ENCODE measurements at places on chromosomes 2 and 18. TPM values are rescaled to one million over a fixed set of nuclear protein-coding genes. Genes with fewer than 3 reads are reported as not detected.

GRCh38 chr2:158459161-158460003, 2.6 kb downstream of the PKP4 start:
- no peak for ATAC-seq

DNA sequence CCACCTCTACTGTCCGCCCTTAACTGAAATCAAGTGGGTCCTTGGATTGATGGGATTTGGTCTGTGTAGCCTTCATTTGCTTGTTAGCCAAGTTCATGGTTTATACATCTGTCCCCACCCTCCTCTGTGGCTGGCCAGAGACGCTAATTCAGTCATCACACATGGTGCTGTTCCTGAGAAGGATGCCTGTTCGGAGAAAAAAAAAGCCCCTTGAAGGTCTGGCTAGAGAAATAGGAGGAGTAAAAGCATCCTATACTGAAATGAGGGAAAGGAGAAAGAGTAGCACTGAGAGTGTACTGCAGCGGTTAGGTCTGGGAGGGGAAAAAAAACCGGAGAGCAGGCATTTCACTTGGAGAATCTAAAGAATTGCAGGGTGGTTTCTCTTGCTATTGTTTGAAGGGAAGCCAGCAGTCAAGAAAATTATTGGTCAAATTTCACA, 180.6 kb upstream of the EPAS1 start:
- ATAC-seq = no peak

DNA sequence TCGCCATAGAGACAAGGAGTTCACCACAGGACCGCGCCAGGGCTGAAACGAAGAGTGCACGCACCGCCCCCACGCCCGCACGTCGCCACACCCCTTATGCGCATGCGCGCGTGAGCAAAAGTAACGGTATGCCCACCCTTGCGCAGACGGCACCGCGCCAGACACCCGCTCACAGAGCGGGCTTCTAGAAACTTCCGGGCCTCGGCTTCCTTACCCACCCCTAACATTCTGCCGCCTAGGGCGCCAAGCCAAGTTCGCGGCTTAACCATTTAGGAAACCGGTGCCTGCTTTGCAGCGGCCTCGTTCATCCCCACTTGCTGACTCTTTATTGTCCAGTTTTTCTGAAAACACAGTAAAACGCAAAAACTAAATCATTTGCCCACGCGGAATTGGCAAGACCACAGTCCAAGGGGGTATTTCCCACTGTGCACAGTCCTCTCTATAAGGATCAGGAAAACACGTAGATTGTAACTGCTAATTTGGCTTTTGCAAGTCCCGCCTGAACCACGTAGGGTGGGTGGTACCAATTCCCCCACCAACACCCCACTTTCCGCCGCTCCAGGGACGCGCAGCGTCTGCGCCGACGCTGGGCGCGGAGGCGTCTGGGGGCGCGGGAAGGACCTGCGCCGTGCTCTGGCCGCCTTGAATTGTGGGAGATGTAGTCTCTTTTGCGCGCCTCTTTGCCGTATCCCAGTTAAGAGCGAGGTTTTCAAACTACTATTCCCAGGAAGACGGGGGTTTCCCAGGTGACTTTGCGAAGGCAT, at the start of the genes FBXO15 and TIMM21:
Gene FBXO15 (minus strand): TSS at position 56 of the 764 bp plus-strand sequence. CDS start 49 bp downstream, at position 7.
Gene TIMM21 (plus strand): TSS at position 745 of the 764 bp plus-strand sequence. CDS start 286 bp downstream, outside the sequence.
- peak; percentile 90 for ATAC-seq

DNA sequence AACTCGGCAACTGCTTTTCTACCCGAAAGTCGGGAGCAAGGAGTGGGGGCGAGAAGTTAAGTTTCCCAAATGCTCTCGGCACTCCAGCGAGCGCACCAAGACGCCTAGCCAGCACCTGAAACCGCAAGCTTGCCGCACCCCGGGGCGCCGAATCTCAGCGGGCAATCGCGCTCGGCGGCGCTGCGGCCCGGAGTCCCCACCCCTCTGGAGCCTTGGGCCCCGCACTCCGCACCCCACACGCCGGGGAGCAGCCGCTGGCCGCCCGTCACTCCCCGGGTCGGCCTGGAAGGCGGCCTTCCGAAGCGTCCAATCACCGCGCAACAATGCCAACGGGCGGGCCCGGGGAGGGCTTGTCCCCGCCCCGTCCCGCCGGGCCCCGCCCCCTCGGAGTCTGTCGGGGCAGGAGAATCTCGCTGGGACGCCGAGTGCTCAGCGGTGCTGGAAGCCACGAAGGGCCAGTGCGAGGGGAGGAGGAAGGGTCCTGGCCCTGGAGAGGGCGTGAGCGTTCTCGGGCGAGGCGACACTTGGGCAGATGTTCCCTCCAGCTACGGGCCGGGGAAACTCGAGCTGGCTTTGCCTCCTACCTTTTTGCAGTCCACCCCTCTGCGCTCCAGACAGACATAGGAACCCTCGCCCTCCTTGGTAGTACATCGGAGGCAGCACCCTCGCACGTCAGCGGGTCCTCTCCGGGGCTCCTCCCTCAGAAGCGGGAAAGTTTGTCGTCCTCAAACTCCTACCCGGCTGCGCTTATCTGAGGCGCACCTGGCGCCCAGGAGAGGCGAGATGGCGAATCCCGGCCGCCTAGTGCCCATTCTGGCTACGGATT, 1.1 kb upstream of the ZBTB7C start:
- ATAC-seq = peak; percentile 89

GRCh38 chr18:31684279-31685096, at the start of gene B4GALT6:
TSS of gene B4GALT6 (minus strand) at chr18:31684581. CDS start at chr18:31684426, 155 bp downstream.
- peak; percentile 51 for ATAC-seq

DNA sequence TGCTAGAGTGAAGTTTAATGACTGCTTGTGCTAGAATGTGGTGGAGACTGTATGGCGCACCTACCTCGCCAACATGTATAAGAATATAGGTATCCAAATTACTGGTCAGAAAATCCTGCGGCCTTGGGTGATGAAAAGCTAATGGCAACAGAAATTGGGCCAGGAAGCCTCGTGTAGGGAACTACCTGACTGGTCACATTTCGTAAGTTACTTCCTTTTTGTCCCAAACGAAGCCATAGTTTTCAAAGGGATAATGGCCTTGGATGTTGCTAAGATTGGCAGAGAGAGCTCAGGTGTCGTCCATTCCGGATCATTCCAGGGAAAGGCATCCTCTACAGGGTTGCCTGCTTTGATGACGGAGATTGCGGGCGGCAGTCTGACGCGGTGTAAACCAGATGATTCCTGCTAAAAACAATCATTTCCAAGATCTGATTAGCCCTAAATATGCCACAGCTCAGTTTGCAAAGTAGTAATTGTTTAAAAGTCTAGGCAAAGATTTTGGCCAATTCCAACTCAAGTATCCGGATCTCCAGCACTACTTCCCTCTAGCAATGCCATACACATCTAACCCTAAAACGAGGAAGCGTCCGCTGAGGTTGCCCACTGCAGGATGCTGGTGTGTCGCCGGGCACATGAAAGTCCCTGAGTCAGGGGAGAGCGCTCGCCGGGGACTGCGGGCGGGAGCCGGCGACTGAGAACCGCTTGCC, 708 bp upstream of the MALT1 start:
- no peak for ATAC-seq

DNA sequence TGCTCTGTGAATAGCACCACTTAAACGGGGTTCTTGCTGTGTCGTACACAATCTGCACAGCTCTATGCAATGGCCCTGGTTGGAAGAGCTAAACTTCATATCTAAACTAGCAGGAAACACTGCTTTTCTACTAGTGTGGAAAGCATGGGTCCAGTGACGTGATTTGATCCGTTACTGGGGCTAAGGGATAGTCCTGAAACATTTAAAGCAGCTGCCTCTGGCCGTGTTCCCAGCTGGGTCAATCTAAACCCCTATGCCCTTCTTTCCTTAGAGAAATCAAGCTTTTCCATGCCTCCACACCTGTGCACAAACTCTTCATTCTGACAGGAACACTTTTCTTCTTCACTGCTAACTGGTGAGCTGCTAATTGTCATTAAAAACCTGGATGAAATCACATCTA, 5.4 kb upstream of the IGFBP5 start:
- ATAC-seq = no peak

DNA sequence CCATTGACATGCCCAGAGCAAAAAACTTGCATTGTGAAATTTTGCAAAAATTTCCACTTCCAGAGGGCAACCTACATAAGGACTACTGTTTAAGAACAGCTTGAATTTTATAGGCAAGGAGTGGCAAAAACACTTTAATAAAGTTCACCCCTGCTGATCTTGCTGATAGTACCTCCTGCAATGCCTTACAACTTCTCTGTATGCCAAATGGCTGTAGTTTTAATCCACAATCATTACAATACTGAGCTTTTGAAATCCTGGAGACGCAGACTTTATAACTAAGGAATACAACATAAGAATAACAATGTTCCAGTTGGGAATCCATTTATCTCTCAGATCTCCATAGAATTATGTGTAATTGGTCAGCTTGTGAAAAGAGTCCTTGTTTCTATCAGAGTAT, 247.5 kb downstream of the KCNJ3 start:
- ATAC-seq = no peak

GRCh38 chr18:32264401-32264800, 74.6 kb downstream of the MEP1B start:
- no peak for ATAC-seq

- ATAC-seq = no peak
Observed at GRCh38 chr2:138294451-138294850, 207.1 kb upstream of the SPOPL start.

- no peak for ATAC-seq
Observed at GRCh38 chr2:118779362-118779761, 68.1 kb downstream of the EN1 start.

DNA sequence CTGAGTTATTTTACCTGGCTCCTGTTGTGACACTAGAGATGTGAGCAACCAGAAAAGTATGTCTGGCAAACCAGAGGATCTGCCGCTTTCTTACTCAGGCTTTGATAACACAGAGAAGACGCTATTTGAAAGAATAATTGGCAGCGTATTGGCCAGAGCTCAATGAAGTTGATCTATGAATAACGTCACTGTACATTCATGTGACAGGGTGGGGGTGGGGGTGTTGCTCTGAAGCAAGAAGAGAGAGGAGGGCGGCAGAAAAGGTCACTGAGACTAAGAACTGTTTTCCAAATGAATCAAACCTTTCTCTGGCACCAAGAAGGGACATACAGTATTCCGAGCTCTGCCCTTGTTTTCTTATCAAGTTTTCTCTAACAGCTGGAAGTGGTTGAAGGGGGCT, 1.7 kb upstream of the ONECUT2 start:
- ATAC-seq = no peak

EPB41L3 gene
- total RNA-seq = 27.8 TPM

ALPI gene
- 0.42 TPM for total RNA-seq

ANKRD30B gene
- total RNA-seq = 0.27 TPM

ATG16L1 gene
- total RNA-seq = 25.0 TPM

SPHKAP gene
- 0.42 TPM for total RNA-seq

CGREF1 gene
- 13.7 TPM for total RNA-seq

Measured in motor neuron (in vitro differentiated cells).